Sigmoid colon (tissue), 7 donors: ENCODE measurements at places on chromosomes 2 and 18. TPM values are rescaled to one million over a fixed set of nuclear protein-coding genes. Genes with fewer than 3 reads are reported as not detected.

The MREG gene
- total RNA-seq, result 0.99 TPM

The NPC1 gene
- total RNA-seq, result 40.3 TPM

The ELP2 gene
- total RNA-seq, result 71.2 TPM

DNA sequence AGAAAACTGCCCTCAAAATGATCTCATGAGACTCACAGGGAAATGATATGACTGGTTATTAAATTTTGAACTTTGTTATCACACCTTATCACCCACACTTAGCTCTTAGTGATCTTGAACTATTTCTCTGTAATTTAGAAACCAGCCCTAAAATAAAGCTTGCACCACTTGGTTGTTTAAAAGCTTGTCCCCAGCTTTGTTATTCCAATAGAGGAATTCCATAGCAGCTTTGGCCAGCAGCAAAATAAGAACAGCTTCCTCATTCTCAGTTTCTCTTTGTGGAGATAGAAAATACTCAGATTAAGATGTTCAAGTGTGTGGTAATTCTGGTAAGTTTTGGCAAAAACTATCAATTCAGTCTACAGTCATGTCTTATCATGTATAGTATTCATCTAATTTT, 54.4 kb upstream of the CCDC68 start:
- no peaks in the 10 kb centered on the region for H3K4me1 ChIP-seq
- no peaks in the 10 kb centered on the region for H3K27me3 ChIP-seq
- H3K4me3 ChIP-seq, result no peak overlapping the region
- H3K27ac ChIP-seq, result no peak overlapping the region
